Uterus (tissue), 4 donors: ENCODE measurements at places on chromosomes 6 and 20. TPM values are rescaled to one million over a fixed set of nuclear protein-coding genes. Genes with fewer than 3 reads are reported as not detected.
A peak's percentile ranks its signal among the peaks of the same experiment; 100 is the strongest.

OR12D3 gene
- total RNA-seq = not detected

CST4 gene
- total RNA-seq = not detected

NNAT gene
- total RNA-seq = not detected

CCN5 gene
- total RNA-seq = not detected

MUCL3 gene
- total RNA-seq = not detected

HLA-DPB1 gene
- 43.0 TPM for total RNA-seq

RAET1G gene
- total RNA-seq = not detected

DNA sequence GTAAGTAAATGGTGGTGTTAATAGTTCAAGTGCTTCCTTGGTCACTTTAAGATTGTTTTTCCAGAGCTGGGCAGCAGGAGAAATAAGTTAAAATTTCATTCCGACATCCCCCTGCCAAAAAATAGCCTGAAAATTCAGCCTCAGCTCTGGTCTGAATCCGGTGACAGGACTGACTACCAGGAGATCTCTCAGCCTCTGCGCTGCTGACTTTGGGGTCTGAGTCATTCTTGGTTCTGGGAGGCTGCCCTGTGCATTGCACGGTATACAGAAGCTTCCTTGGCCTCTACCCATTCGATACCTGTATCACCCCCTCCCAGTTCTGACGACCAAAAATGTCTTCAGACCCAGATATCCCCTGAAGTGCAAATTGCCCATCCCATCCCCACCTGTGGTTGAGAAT is 36.3 kb upstream of the TFAP2C start:
- H3K4me1 ChIP-seq = no peaks in the 10 kb centered on the region
- H3K27me3 ChIP-seq = no peaks in the 10 kb centered on the region
- H3K4me3 ChIP-seq = no peak overlapping the region
- no peaks in the 10 kb centered on the region for H3K36me3 ChIP-seq

DNA sequence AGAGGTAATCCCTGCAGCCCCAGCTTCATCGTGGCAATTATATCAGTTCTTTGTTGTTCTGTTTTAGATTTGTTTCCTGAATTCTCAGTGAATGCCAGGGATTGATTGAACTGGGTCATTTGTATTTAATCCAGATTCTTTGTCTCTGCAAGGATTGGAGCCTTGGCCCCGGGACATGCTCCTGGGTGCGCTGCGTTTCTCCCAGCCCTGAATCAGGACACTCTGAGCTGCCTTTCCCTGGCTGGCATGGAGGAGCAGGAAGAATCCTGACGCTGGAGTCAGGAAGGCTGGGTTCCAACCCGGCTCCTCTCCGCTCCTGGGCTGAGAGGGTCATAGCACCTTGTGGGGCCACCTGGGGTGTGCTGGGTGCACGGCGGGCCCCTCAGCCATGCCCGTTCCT is 545.6 kb downstream of the QKI start:
- no peak for DNase-seq
- H3K4me1 ChIP-seq = no peaks in the 10 kb centered on the region
- H3K27me3 ChIP-seq = no peaks in the 10 kb centered on the region
- no peak overlapping the region for H3K4me3 ChIP-seq

DNA sequence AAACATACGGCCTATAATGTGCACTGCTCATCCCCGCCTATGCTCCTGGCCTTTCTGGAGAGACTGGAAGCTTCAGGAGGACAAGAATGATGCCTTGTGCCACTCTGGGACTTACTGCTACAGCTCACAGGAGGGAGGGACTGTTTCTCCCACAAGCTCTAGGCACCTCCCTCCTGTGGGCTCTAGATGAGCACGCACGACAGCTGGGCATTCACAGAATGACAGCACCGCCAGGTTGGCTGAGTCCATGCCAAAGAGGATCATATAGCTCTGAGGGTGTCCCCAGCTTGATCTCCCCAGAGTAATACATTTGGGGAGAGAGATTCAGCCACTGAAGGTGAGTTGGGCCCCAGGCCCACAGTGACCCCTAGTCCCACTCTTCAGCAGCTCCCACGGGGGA is 10.1 kb upstream of the PGC start:
- H3K27ac ChIP-seq = no peak overlapping the region
- no peaks in the 10 kb centered on the region for H3K36me3 ChIP-seq
- H3K27me3 ChIP-seq = no peaks in the 10 kb centered on the region
- no peak for DNase-seq
- no peaks in the 10 kb centered on the region for H3K4me1 ChIP-seq
- H3K4me3 ChIP-seq = no peak overlapping the region

- no peaks in the 10 kb centered on the region for H3K4me1 ChIP-seq
- no peaks in the 10 kb centered on the region for H3K36me3 ChIP-seq
- no peaks in the 10 kb centered on the region for H3K27me3 ChIP-seq
- no peak overlapping the region for H3K4me3 ChIP-seq
- no peak for DNase-seq
Measured at GRCh38 chr6:140077827-140078560, 703.5 kb upstream of the CITED2 start.

GRCh38 chr6:42315991-42316970 is 98.6 kb upstream of the MRPS10 start:
- peak; percentile 40 for DNase-seq
- no peaks in the 10 kb centered on the region for H3K27me3 ChIP-seq
- peaks cover 4% of the 10 kb centered on the region for H3K4me1 ChIP-seq
- no peak overlapping the region for H3K27ac ChIP-seq
- no peak overlapping the region for H3K4me3 ChIP-seq
- H3K36me3 ChIP-seq = no peaks in the 10 kb centered on the region

GRCh38 chr6:25703005-25703404 is 51.0 kb downstream of the SCGN start:
- H3K4me3 ChIP-seq = no peak overlapping the region
- H3K27ac ChIP-seq = no peak overlapping the region
- no peaks in the 10 kb centered on the region for H3K4me1 ChIP-seq
- no peaks in the 10 kb centered on the region for H3K36me3 ChIP-seq
- H3K27me3 ChIP-seq = no peaks in the 10 kb centered on the region
- no peak for DNase-seq

GRCh38 chr6:154878871-154879491 is 116.1 kb upstream of the TIAM2 start:
- no peaks in the 10 kb centered on the region for H3K36me3 ChIP-seq
- H3K27me3 ChIP-seq = no peaks in the 10 kb centered on the region
- no peaks in the 10 kb centered on the region for H3K4me1 ChIP-seq
- H3K27ac ChIP-seq = no peak overlapping the region
- no peak for DNase-seq

DNA sequence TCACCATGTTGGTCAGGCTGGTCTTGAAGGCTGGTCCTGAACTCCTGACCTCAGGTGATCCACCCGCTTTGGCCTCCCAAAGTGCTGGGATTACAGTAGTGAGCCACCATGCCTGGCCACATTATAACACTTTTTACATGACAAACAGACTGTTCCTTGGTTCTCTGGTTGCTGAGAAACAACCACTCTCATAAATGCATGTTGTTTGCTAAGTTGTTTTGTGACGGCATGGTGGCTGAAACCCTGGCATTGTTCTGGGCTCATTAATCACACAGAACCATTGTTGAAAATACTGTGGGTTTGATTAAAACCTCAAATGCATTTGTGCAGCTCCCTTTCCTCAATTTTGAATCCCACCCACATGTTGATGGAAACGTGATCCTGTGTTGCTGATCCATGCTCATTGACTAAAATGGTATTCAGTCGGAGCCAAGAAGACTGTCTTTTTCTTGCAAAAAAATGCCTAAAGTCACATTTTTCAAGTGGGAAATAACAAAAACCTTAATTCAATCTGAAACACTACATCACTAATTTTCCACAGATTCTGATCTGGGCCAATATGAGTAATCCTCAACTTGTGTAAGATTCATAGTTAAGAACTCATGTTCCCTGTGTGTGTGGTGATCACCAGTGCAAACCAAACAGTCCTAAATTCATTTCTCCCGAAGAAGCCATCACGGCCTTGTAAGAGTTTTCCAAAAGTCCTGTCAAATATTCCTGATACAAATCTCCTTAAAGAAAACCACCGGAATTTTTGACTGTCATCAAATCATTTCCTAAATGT is 132.8 kb downstream of the FNDC1 start:
- H3K27me3 ChIP-seq = no peaks in the 10 kb centered on the region
- no peak overlapping the region for H3K27ac ChIP-seq
- no peak overlapping the region for H3K4me3 ChIP-seq
- DNase-seq = no peak

GRCh38 chr6:127131275-127131674 is 12.8 kb downstream of the RSPO3 start:
- no peak overlapping the region for H3K4me3 ChIP-seq
- no peaks in the 10 kb centered on the region for H3K27me3 ChIP-seq
- no peaks in the 10 kb centered on the region for H3K36me3 ChIP-seq
- no peak for DNase-seq
- peak overlapping the region; percentile 74 for H3K27ac ChIP-seq
- H3K4me1 ChIP-seq = peaks cover 14% of the 10 kb centered on the region

GRCh38 chr6:135062735-135063134 is 8.1 kb upstream of the HBS1L start:
- no peak overlapping the region for H3K4me3 ChIP-seq
- H3K36me3 ChIP-seq = no peaks in the 10 kb centered on the region
- no peak for DNase-seq
- H3K4me1 ChIP-seq = no peaks in the 10 kb centered on the region

GRCh38 chr6:99501762-99502161 is 13.5 kb downstream of the USP45 start:
- no peak overlapping the region for H3K4me3 ChIP-seq
- DNase-seq = no peak
- H3K27ac ChIP-seq = no peak overlapping the region
- no peaks in the 10 kb centered on the region for H3K4me1 ChIP-seq
- H3K27me3 ChIP-seq = no peaks in the 10 kb centered on the region

DNA sequence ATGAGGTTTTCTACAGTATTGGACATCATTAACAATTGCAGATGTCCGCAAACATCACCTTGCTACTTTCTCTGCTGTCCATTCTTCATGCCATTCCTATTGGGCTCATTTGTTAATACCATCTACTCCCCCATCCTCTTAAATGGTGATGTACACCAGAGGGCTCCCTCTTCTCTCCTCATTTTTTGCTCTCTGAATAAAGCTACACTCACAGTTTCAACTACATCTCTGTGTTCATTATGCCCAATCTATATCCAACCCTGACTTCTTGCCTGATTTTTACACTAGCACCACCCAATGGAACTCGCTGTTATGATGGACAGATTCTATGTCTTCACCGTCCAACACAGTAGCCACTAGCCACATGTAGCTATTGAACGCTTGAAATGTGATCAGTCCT is 288.1 kb upstream of the ID4 start:
- H3K27ac ChIP-seq = no peak overlapping the region

- no peak overlapping the region for H3K4me3 ChIP-seq
- DNase-seq = no peak
- H3K36me3 ChIP-seq = no peaks in the 10 kb centered on the region
- no peaks in the 10 kb centered on the region for H3K4me1 ChIP-seq
Measured at GRCh38 chr6:138456401-138456790, 42.9 kb downstream of the NHSL1 start.

GRCh38 chr6:109872549-109872948 is 105.6 kb upstream of the GPR6 start:
- no peak overlapping the region for H3K4me3 ChIP-seq
- no peaks in the 10 kb centered on the region for H3K27me3 ChIP-seq
- no peaks in the 10 kb centered on the region for H3K36me3 ChIP-seq
- no peaks in the 10 kb centered on the region for H3K4me1 ChIP-seq

DNA sequence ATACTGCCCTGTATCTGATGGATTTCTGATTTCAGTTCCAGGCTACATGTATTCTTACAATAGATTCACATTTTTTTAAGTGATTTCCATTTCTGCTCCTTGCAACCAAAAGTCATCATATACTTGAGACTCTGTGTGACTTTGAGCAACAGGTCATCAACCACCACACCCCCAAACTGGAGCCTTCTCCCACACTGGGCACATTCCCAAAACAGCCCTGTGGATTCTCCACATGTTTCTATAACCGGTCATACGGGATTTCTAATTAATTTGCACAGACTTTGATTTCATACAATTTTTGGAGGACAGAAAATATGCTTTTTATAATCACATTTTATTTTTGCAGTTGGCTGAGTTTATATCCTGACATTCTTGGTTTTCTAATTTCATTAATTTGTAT is 317.2 kb upstream of the ID4 start:
- no peak for DNase-seq
- no peaks in the 10 kb centered on the region for H3K27me3 ChIP-seq
- H3K36me3 ChIP-seq = no peaks in the 10 kb centered on the region
- no peak overlapping the region for H3K4me3 ChIP-seq
- no peaks in the 10 kb centered on the region for H3K4me1 ChIP-seq

- H3K4me3 ChIP-seq = no peak overlapping the region
- no peak for DNase-seq
- H3K27me3 ChIP-seq = no peaks in the 10 kb centered on the region
- H3K36me3 ChIP-seq = no peaks in the 10 kb centered on the region
Measured at GRCh38 chr20:15071085-15071808, 733.8 kb upstream of the FLRT3 start.

DNA sequence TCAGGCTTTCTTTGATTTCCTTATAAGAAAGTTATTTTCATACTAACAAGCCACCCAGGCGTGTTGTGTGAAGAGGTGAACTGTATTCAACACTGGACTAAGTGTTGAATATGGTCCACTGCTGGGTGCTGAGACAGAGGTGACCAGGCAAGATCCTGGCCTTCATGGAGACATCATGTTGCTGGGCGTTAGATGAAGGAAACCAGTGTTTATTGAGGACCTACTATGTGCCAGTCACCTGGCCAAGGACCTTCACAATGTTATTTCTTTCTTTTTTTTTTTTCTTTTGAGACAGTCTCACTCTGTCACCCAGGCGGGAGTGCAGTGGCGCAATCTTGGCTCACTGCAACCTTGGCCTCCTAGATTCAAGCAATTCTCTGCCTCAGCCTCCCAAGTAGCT is 1.9 kb upstream of the TREML1 start:
- H3K27ac ChIP-seq = no peak overlapping the region
- no peaks in the 10 kb centered on the region for H3K36me3 ChIP-seq
- no peak for DNase-seq
- no peak overlapping the region for H3K4me3 ChIP-seq
